Smooth muscle cell of bladder (primary cell): ENCODE measurements at places on chromosomes 12 and 14. TPM values are rescaled to one million over a fixed set of nuclear protein-coding genes. Genes with fewer than 3 reads are reported as not detected.

FSCB gene
- total RNA-seq: not detected in 2 replicates

SLC6A13 gene
- total RNA-seq: 0.14 and 0.18 TPM in 2 replicates

C12orf60 gene
- 0.57 and 0.74 TPM in 2 replicates for total RNA-seq

HHIPL1 gene
- 4.4 and 7.9 TPM in 2 replicates for total RNA-seq

SLC8A3 gene
- under 0.01 and 0.18 TPM in 2 replicates for total RNA-seq

RESF1 gene
- total RNA-seq: 10.8 and 15.3 TPM in 2 replicates

DLGAP5 gene
- 3.6 and 4.0 TPM in 2 replicates for total RNA-seq

CARMIL3 gene
- total RNA-seq: under 0.01 TPM in 2 replicates

TSPAN8 gene
- total RNA-seq: 0.43 and 4.0 TPM in 2 replicates

CLEC1B gene
- not detected in 2 replicates for total RNA-seq

ALDH1L2 gene
- 44.7 and 44.8 TPM in 2 replicates for total RNA-seq

HOXC4 gene
- 0.09 and 0.14 TPM in 2 replicates for total RNA-seq

ETFBKMT gene
- total RNA-seq: 3.2 and 3.3 TPM in 2 replicates

JPH4 gene
- total RNA-seq: not detected in 2 replicates

TBX3 gene
- total RNA-seq: 14.5 and 22.0 TPM in 2 replicates

TPH2 gene
- not detected in 2 replicates for total RNA-seq

CEBPE gene
- not detected in 2 replicates for total RNA-seq

LRRK2 gene
- 4.8 and 13.7 TPM in 2 replicates for total RNA-seq

KRT2 gene
- total RNA-seq: not detected in 2 replicates

TAS2R14 gene
- total RNA-seq: 1.7 and 2.4 TPM in 2 replicates

RAPGEF3 gene
- total RNA-seq: 1.00 and 2.1 TPM in 2 replicates

HOTAIR gene
- total RNA-seq: 0.09 and 0.28 TPM in 2 replicates

FRMD6 gene
- 193 and 340 TPM in 2 replicates for total RNA-seq

KLRC3 gene
- not detected in 2 replicates for total RNA-seq

A2M gene
- total RNA-seq: 10.8 and 12.1 TPM in 2 replicates

TMTC1 gene
- 83.5 and 88.6 TPM in 2 replicates for total RNA-seq

KLRD1 gene
- under 0.01 and 0.46 TPM in 2 replicates for total RNA-seq

COQ5 gene
- total RNA-seq: 28.7 and 37.7 TPM in 2 replicates

FOXN4 gene
- total RNA-seq: not detected in 2 replicates

MAPKAPK5 gene
- total RNA-seq: 23.2 and 26.8 TPM in 2 replicates

TRIM9 gene
- total RNA-seq: under 0.01 and 0.18 TPM in 2 replicates

SSTR1 gene
- total RNA-seq: 3.0 and 5.2 TPM in 2 replicates

RBP5 gene
- not detected in 2 replicates for total RNA-seq

TSPAN9 gene
- 22.0 and 23.3 TPM in 2 replicates for total RNA-seq

NDUFA12 gene
- 87.1 and 95.3 TPM in 2 replicates for total RNA-seq

KRT71 gene
- not detected in 2 replicates for total RNA-seq

EMP1 gene
- 20.7 and 21.3 TPM in 2 replicates for total RNA-seq

ST8SIA1 gene
- total RNA-seq: 0.65 and 0.71 TPM in 2 replicates
